Stimulated activated CD8-positive, alpha-beta memory T cell treated with anti-CD3 and anti-CD28 coated beads, Interleukin-4, amount 100 ng/mL, for 4 hours (primary cell): ENCODE measurements at places on chromosomes 7 and 10.

GRCh38 chr10:112136486-112137153 lies 46.9 kb downstream of the GPAM start:
- DNase-seq, result no peak

GRCh38 chr7:127652333-127653248 lies 597 bp downstream of the SND1 start:
- DNase-seq, result no peak

GRCh38 chr7:36736090-36736898 lies 12.0 kb upstream of the AOAH start:
- DNase-seq, result no peak

DNA sequence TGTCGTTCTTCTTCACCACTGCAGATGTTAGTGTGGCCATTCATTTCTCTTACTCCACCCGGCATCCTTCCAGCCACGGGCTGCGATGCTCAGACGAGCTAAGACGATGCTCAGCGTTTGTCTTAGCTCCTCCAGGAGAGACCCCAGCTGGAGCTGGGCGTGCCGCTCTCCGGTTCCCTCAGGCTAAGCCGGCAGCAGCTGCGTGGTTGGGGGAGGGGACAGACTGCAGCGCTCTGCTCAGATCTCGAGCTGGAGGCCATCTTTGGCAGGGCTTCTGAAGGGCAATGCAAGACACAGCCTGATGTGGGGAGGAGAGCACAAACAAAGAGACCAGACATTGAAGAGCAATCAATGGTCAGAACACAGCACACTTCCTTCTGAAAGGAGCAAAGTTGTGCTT lies 4.8 kb downstream of the INA start:
- DNase-seq, result no peak

DNA sequence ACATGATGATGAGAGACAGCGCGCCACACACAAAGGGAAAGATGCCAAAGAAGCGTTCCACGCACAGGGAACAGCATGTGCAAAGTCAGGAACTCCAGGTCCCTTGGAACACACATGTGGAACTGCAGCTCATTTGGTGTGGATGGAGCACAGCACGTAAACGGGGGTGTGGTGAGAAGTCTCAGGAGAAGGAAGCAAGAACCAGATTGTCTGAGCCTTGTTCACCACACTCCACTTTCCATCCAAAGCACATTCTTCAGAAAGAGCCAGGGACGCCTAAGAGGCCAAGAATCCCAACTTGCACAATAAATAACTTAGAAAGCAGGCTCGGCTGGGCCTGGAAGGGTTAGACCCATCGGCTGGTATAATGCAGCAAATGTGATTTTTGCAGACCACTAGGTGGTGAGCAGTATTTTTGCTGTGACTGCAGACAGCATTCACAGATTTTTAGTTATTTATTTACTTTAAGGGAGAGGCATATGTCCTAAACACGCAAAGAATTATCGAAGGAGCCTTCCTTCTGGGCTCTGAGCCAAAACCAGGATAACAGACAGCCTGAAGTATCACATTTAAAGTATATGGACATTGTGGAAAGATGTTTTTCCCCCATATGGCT lies 27.9 kb upstream of the ASCC1 start:
- DNase-seq, result no peak

DNA sequence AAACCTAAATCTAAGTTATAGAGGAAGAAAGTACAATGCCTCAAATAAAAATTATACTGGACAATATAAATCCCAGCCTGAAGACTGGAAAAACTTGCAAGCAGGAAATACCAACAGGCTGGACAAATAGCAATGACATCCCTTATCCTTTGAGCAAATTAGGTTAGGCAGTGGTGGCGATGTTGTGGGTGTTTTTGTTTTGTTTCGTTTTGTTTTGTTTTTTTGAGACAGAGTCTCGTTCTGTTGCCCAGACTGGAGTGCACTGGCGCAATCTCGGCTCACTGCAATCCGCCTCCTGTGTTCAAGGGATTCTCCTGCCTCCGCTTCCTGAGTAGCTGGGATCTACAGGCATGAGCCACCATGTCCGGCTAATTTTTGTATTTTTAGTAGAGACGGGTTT lies 57.3 kb upstream of the TES start:
- no peak for DNase-seq
